Caki2 (cell line): ENCODE measurements at places on chromosomes 6 and 20. TPM values are rescaled to one million over a fixed set of nuclear protein-coding genes. Genes with fewer than 3 reads are reported as not detected.

- DNase-seq = no peak
Observed at GRCh38 chr6:16684195-16684689, 77.0 kb downstream of the ATXN1 start.

DNA sequence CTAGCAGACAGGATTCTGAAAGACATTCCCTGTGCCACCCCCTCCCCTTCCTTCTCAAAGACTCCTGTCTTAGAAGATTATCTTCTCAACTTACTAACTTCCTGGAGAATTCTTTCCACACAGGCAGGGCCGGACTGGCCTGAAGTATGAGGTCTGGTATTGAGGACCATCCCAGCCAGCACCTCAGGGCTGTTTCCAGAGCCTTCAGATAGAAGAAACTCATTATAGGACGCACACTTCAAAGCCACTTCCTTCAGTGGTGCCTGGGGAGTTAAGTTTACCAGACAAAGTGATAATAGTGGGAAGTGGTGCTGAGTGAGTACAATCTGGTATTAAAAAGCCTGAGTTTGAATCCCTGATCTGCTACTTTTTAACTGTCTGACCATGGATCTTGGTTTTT, 15.6 kb downstream of the KCNS1 start:
- no peak for DNase-seq

GRCh38 chr6:119002069-119002468, 67.1 kb upstream of the MCM9 start:
- DNase-seq = no peak

- no peak for DNase-seq
Observed at GRCh38 chr6:12403201-12403826, 113.2 kb downstream of the EDN1 start.

- DNase-seq = no peak
Observed at GRCh38 chr6:166620478-166621113, 6.5 kb downstream of the RPS6KA2 start.

DNA sequence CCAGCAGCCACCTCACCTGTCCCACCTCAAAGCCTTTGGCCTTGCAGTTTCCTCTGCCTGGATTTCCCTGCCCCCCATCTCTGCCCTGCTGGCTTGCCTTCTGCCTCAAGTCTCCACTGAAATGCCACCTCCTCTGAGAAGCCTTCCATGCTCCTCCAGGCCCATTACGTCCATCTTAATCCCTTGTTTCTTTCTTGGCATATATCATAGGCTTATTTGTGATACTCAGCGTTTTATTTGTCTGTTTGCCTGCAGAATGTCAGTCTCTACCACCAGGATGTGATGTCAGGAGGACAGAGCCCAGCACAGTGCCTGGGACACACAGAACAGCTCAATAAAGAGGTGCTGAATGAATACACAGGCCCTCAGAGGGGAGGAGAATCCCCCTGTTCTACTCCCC, 24.4 kb upstream of the TLDC2 start:
- DNase-seq = no peak

DNA sequence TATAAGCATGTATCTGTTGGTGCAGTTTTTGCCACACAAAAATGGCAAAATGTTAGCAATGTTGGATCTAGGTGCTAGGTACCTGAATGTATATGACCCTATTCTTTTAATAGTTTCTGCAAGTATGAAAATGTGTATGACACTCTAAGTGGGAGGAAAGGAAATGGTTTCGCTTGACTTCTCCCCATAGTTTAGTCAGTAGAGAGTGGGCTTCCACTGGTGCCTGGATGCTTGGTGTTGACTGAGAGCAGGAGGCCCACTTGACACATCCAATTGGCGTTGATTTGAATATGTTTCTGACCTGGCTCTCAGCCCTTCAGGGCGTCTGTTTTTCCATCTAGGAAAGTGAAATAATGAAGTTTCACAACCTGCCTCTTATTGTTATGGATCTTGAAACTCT, 41.8 kb upstream of the GABRR1 start:
- no peak for DNase-seq

- no peak for DNase-seq
Observed at GRCh38 chr20:58755062-58755697, 62.6 kb downstream of the NPEPL1 start.

- DNase-seq = peak; percentile 81
Observed at GRCh38 chr6:6683969-6684833, 95.7 kb downstream of the LY86 start.

- no peak for DNase-seq
Observed at GRCh38 chr6:160882791-160883279, 108.7 kb upstream of the MAP3K4 start.

DNA sequence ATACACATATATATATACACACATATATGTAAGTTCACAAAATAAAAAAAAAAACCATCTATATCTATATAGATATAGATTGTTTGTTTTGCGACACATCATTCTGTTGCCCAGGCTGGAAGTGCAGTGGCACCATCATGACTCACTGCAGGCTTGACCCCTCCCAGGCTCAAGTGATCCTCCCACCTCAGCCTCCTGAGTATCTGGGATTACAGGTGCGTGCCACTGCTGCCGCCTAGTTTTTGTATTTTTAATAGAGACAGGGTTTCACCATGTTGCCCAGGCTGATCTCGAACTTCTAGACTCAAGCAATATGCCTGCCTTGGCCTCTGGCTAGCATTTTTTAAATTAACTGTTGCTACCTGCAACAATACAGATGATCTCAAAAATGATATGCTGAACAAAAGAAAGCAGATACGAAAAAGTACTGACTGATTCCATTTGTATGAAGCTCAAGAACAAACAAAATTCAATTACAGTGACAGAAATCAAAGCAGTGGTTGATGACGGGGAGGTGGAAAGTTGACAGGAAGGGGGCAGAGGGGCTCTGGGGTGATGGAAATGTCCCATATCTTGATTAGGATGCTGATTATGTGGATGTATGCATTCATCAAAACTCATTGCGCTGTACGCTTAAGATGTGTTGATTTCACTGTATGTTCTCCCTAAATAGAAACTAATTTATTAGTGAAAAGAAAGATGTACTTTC, 49.6 kb downstream of the ATXN1 start:
- peak; percentile 82 for DNase-seq

GRCh38 chr6:154731296-154732218, 1.7 kb upstream of the SCAF8 start:
- peak; percentile 8 for DNase-seq

- no peak for DNase-seq
Observed at GRCh38 chr20:29740601-29740950, 1516.9 kb upstream of the DEFB115 start.

- DNase-seq = no peak
Observed at GRCh38 chr6:30887901-30888815, 3.8 kb downstream of the DDR1 start.

- no peak for DNase-seq
Observed at GRCh38 chr20:10308652-10309051, 90.0 kb downstream of the SNAP25 start.

Gene FAM83C
- total RNA-seq = 0.20 TPM in 1 of 2 replicates, not detected in the other

Gene NRSN2
- 0.74 and 5.3 TPM in 2 replicates for total RNA-seq

Gene CDSN
- total RNA-seq = not detected in 2 replicates

Gene ADAM33
- total RNA-seq = not detected in 2 replicates

Gene TSHZ2
- 0.23 and 4.1 TPM in 2 replicates for total RNA-seq
